ENCODE measurements at places on chromosomes 2 and 18.

- no peak for DNase-seq
Observed at GRCh38 chr2:122341007-122341406, 585.6 kb downstream of the TSN start.

DNA sequence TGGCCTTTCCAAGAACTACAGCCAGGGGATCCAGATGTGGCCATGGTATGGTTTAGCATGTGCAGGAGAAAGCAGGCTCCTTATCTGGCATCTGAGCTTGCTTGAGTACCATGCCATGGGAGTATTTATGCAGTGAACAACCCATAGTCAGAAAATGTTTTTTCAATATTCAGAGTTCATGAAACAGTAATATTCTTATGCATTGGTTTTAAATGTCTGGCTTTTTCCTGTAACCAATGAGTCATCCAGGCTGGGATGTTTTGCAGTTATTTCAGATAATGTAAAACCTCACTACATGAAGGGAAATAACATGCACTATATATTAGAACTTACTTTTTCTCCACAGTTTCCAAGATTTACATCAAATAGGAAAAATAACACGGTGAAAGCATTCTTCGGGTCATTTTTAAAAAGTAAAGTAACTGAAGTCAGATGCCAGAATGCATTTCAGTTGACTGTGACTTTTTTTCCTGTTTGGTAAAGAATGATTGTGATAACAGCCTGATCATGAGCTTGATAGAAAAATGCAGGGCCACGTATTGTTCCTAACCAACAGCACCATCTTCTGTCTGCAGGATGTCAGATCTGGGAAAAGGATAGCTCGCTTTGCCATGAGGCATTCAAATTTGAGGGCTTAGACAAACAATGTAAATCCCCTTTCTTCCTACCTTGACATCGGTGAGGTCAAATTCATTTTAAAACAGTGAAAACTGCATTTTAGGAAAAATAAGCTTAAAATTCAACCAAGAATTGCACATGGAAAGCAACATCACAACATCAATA, 152.8 kb downstream of the DSC3 start:
- DNase-seq, result no peak

DNA sequence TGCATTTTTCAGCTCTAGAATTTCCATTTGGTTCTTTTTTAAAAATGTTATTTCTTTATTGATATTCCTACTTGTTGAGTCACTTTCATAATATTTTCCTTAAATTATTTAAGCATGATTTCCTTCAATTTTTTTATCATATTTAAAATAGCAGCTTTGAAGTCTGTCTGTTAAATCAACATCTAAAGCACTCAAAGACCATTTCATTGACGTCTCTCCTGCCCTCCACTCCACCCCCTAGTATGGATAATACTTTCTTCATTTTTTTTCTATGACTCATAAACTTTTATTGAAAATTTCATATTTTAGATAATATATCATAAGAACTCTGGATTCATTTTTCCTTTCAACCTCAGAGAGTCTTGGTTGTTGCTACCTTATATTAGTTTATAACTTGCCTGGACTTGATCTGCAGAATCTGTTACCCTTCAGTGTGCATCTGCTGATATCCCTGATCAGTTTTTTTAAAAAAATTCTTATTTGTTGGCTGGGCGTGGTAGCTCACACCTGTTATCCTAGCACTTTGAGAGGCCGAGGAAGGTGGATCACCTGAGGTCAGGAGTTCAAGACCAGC, 59.0 kb upstream of the ZNF396 start:
- DNase-seq, result no peak

DNA sequence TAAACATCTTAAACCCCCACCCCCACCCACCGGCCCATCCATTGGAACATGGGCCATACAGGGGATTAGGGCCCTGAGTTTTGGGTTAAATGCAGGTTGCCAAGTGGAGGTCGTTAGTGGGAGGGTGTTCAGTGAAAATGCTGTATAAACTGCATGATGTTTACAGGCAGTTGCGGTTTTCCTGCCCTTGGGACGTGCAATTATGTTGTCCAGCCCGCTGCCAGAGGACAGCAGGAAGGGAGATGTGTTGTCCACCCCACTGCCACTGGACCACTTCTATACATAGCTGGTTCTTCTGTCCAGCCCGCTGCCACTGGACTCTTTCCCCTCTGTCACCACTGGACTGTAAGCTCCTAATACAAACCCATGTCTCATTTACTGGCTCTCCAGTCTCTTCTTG, 2.7 kb upstream of the LAPTM4A start:
- DNase-seq, result no peak

- DNase-seq, result no peak
Observed at GRCh38 chr18:26487437-26487836, 60.9 kb downstream of the KCTD1 start.

- DNase-seq, result no peak
Observed at GRCh38 chr2:113216891-113217454, 43.2 kb downstream of the PSD4 start.

- no peak for DNase-seq
Observed at GRCh38 chr2:96252526-96252925, 13.3 kb downstream of the TMEM127 start.

- no peak for DNase-seq
Observed at GRCh38 chr2:1800306-1800705, 56.0 kb upstream of the PXDN start.

DNA sequence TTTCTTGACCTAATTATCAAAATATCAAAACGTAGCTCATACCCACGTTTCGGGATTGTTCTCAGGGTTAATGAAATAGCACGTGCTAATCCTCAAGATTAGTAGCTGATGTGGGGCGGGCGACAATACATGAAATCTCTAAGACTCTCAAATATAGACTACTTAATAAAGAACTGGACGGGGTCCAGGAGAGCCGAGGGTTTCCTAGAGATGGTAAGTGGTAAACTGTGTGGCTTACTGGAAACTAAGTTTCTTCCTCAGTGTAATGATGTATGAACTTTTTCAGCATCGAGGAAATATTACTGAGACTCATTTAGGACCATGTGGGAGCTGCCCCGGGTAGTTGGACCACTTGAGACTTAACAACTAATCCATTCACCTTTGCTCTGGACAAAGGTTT, 453.3 kb upstream of the SALL3 start:
- DNase-seq, result no peak

DNA sequence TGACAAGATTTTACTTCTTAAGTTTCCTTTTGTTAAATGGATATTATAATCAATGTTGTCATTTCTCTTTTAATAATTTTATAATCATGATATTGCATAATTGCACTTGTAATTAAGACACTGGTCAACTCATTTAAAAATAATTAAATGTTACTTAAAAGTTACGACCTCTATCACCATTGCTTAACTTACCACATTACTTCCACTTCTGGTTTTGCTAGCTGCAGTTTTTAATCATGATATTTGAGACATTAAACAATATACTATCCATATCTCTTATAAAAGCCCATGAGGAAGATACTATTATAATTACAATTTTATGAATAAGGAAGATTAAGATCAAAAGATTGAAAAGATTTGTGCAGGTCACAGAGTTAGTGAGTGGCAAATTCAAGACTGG, 502.0 kb downstream of the RNF144A start:
- DNase-seq, result no peak

DNA sequence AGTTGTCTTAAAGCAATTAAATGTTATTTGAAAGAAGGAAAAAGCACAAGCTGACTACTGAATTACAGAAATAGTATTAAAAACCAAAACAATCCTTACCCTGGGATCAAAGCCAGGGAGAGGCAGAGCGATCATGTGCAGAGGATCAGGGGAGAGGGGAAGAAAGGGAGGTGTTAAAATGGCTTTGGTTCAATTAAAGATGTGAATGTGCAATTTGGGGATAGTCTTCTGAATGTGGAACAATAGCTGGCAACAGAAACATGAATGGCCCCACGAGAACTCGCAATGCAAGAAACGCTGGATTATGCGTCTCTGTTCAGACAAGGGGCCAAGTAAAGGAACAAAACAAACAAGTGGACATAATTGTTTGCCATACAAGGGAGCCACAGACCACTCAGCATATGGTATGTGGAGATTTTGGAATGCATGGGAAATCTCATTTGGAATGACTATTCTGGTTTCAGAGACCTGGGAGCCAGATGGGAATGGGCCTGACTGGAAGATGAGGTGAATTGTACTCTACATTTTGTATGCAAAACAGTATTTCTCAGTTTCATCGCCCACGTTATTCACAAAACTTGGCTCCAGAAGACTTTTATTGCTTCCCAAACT, 155.4 kb downstream of the SLC4A3 start:
- no peak for DNase-seq

DNA sequence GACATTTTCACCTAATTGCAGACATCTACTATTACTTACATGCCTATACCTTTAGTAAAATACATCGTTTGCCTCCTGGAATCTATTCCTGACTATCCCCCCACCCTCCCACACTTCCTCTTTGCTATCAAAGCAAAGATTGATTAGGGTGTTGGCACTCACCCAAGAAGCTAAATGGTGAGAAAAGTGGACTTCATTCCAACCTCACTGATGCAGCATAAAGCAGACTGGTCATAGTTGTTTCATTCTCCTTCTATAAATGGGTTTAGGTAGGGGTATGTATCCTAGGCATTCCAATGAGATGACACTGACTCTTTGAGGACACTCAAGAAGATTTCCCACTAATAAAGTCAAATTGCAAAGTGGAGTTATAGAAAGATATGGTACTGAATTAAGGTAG, 97.4 kb downstream of the LRP1B start:
- no peak for DNase-seq

DNA sequence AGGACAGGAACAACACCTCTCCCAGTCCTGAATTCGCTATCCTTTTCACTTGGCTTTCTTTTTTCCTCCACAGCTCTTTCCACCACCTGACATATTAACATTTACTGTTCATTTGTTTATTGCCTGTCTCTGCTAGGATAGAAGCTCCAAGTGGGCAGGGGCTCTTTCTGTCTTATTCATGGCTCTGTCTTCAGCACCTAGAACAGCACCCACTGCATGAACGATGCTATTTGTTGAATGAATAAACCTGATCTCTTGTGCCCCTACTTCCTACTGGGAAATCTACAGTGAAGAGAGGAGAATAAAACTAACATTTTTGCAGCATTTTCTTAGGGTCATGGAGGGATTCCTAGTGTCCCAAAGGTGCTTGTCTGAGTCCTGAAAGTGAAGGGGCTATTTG, 24.4 kb upstream of the GAREM2 start:
- DNase-seq, result no peak

DNA sequence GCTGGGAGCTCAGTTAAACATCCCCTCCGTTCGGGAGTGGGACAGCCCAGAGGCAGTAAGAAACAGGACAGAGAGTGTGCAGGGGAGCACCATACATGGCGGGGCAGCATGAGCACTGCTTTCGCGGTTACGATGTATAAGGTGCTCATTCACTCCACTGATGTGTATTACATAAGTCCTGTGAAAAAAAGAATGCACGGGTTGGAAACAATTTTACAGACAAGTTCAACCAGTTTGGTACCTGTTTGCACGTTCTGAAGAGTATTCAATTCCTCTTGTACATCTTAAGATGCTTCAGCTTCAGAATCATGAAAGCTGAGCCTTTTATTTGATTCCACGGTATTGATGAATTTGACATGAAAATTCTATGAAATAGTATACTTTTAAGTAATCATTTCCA, 97.8 kb upstream of the NETO1 start:
- DNase-seq, result no peak

- DNase-seq, result no peak
Observed at GRCh38 chr2:241935774-241936173, 66.2 kb downstream of the RTP5 start.
